GF-D8 (cell line): ENCODE measurements at places on chromosomes 5 and 9.

- DNase-seq, result no peak
Measured at GRCh38 chr9:133897675-133898074, 94.4 kb downstream of the VAV2 start.

- DNase-seq, result no peak
Measured at GRCh38 chr5:11981986-11982385, 77.7 kb upstream of the CTNND2 start.

DNA sequence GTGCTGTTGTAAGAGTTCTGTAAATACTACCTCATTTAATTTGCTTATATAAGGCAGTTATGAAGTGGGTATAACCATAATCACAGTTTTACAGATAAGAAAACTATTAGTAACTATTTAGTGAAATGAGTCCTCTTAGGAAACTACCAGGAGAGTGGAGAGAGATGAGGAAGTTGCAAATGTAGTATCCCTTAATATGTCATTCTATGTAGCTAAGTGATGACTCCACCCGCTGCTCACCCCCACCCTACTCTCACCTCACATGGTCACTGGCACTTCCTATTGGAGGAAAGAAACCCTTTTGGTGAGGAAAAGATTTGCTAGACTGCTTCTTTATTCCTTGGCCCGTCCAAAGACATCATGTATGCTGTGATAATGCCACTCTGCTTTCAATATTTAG, 241.8 kb upstream of the SLC24A2 start:
- DNase-seq, result no peak

GRCh38 chr9:21155501-21155900, 11.0 kb downstream of the IFNA21 start:
- DNase-seq, result no peak

- DNase-seq, result no peak
Measured at GRCh38 chr9:76004526-76004925, 114.1 kb downstream of the PCSK5 start.

DNA sequence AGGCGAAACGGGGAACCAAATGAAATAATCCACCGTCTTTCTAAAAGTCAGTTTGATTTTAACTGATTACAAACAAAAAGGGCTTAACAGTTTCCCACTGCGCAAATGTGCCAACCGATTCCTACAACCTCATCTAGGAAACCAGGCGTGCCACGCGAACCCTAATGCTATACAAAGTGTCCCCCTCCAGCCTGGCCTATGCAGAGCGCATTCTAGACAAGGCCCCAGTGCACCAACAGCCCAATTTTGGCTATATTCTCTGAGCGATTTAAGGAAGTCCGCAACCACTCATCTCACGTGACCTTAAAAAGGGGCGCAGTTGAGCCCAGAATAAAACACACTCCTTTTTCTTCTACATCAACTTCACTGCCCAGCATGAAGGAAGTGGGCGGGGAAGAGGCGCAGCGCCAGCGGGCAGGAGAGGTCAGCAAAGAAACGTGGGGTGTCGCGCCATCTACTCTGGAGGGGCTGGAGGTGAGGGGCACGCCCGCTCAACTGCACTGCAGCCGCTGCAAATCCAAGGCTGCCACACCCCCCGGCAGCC, 779 bp downstream of the FAM13B start:
- peak; percentile 60 for DNase-seq

DNA sequence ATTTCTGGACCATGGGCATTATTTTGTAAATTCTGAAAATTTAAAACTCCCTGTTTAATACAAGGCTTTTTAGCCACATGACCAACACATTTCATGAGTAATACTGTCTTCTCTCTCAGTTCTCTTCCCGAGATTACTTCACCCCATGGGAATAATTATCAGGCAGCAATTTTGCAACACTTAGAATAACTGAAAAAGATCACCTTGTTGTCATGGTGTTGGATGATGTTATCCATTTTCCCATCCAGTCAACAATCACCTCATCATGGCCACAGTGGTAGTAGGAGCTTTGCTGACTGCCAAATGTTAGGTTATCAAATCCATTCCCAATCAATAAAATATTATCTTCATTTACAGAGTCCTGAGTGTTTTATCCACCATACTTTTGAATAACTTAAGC, 354.9 kb upstream of the ISL1 start:
- no peak for DNase-seq

DNA sequence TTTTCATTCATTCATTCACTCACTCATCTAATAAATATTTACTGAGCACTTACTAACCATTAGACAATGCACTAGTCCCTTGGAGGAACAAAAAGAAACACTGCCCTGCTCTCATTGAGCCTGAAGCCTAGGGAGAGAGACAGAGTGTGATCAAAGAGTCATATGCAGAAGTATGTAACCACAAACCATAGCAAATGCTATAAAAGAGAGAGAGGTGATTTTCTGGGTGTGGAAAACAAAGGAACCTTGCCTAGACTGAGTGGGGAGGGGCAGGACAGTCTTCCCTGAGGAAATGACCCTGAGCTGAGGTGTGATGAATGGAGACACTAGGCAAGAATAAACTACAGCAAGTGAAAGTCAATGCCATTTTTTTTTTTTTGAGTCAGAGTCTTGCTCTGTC, 10.8 kb upstream of the ADRA1B start:
- DNase-seq, result no peak

GRCh38 chr9:6598249-6598725, 47.2 kb downstream of the GLDC start:
- DNase-seq, result no peak

DNA sequence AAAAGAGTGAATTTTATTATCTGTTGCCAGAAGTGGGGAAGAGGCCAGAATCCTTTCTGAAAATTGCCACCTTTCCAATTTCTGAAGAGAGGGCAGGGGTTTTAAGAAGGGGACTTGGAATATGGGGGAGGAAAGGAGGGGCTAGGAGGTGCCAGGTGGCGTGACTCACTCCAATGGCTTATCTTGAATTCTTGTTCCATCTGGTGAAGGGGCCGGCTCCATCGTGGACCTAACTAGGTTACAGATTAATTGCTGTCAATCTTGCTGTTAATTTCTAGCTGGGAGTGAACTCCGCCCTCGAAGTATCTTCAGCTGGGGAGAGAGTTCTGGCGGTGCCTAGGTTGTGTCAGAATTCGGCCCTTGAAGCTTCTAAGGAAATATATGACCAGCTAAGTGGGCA, 138.7 kb downstream of the YTHDC2 start:
- no peak for DNase-seq

DNA sequence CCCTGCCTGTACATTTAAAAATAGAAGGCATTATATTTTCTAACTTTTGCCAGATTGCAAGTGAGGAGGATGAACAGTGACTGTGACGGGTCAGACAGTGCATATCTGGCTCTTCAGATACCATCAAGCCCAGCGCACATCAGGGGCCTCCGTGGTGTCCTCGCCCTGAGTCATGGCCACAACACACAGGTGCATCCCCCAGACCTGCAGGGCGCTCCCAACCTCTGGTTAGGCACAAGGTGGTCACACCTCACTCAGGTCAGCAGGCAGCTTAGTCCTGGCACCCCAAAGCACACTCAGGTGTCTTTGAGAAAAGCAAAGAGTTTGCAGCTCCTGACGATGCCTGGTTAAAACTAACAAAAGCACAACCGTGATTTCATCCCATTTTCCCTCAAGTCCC, 28.6 kb downstream of the IRX2 start:
- no peak for DNase-seq

GRCh38 chr9:20379804-20380225, 242.5 kb downstream of the MLLT3 start:
- no peak for DNase-seq

GRCh38 chr9:128607642-128608350, 48.9 kb downstream of the DYNC2I2 start:
- no peak for DNase-seq

DNA sequence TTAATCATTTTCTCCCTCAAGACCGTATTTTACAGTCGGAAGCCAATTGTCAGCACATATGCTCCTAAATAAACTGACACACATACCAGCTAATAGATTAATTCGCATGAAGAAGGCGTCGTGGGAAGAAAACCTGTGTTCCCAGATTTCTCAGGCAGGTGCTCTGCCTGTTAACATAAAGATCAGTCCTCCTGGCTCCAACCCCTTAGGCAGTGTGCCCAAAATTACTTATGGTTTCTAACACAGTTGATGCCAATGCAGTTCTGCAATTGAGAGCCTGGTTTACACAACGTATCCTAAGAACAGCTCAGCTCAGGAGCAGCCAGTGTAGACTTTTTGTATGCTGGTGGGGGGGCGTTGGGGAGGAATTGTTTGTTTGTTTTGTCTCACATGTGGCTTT, 208.3 kb downstream of the ENC1 start:
- no peak for DNase-seq

DNA sequence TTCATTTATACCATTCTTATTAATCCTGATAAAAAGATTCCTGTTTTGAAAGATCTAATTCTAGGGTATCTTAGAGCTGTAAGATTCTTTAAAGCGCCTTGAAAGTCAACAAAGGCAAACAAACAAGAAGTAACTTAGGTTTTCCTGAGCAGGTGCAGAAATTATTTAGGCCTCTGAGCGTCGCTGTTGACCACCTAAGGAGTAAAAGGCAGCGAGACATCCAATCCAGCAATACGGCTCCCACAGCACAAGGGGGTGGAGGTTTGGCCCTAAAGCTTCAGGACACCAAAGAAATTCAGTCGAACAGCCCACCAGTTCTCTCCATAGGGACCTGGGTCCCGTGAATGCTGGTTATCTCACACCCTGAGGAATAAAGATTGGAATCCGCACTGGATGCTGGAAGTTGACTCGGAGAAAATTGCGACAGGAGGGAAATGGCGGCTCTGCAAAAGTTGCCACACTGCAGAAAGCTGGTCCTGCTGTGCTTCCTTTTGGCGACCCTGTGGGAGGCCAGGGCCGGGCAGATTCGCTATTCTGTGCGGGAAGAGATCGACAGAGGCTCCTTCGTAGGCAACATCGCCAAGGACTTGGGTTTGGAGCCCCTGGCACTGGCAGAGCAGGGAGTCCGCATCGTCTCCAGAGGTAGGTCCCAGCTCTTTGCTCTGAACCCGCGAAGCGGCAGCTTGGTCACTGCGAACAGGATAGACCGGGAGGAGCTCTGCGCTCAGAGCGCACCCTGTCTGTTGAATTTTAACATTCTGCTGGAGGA, at the start of gene PCDHGA2:
Gene PCDHGA2 (plus strand): TSS at position 223 of the 769 bp plus-strand sequence.
- DNase-seq, result no peak

DNA sequence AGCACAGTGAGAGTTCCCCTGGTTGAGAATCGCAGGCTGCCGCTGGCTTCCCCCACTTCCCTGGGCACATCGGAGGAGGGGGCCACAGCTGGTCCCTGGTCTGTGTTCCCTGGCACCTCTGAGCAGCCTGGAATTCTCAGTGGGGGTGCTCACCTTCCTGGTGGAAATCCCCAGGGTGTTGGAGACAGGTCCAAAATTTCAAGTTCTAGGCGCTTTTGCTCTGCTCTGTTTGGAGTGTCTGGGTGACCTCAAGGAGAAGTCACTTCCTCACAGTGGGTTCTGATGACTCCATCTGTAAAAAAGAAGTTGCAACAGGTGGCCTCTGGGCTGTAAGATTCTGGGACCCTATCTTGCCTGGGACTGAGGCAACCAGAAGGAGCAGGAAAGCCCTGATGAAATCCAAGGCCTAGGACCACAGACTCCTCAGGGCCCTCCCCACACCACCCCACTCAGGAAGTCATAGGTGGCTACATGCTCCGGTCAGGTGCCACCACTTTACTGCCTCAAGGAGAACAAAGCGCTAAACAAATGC, at the start of gene TRAF1:
Gene TRAF1 (minus strand): TSS at position 400 of the 532 bp plus-strand sequence. CDS start 721 bp downstream, outside the sequence.
- DNase-seq, result peak; percentile 80
